Activated CD4-positive, alpha-beta T cell treated with anti-CD3 and anti-CD28 coated beads, Interleukin-2, amount 50 U/mL, for 4 hours (primary cell): ENCODE measurements at places on chromosomes 2 and 18.
A peak's percentile ranks its signal among the peaks of the same experiment; 100 is the strongest.

DNA sequence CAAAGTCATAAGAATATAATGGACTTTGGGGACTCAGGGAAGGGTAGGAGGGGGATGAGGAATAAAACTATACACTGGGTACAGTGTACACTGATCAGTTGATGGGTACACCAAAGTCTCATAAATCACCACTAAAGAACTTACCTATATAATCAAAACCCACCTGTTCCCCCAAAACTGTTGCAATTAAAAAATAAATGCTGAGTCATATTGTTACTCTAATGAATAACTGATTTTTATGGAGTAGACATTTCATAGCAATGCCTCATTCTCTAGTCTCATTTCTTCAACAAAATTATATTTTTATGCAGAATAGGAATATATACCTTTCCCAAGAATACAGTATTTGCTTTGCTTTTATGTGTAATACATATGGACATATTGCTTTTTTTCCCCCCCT is 181.2 kb downstream of the ST6GAL2 start:
- no peak for DNase-seq

DNA sequence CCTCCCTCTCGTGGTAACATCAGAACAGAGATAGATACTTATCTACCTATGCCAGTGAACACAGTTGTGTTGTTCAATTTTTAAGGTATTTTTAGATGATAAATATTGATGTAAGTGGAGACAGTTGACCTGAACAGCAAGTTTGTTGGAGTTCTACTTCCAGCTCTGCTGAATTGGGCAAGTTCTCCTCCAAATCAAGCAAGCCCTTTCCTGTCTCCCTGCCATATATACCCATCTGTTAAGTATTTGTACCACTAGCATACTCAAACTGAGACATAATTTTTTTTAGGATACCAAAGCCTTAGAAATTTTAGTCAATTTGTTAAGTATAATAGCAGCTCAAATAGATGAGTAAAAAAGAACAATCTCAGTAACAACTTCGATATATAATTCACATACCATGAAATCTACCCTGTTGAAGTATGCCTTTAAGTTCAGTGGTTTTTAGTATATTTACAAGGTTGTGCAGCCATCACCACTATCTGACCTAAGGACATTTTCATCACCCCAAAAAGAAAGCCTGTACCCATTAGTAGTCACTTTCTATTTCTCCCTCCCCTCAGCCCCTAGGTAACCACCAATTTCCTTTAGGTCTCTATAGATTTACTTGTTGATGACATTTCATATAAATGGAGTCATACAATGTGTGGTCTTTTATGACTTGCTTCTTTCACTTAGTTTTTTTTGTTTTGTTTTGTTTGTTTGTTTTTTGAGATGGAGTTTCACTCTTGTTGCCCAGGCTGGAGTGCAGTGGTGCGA is 61.8 kb downstream of the COX7A2L start:
- DNase-seq, result no peak

DNA sequence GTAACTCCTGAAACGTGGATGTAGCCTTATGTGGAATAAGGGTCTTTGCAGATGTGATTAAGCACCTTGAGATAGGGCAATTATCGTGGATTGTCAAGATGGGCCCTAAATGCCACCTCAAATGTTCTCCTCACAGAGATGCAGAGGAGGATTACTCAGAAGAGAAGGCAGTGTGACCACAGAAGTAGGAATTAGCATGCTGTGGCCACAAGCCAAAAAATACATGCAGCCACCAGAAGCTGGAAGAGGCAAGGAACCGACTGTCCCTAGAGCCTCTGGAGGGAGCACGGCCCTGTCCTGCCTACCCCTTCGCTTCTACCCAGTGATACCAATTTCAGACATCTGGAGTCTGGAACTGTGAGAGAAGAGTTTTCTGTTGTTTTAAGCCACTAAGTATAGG is 47.3 kb upstream of the MGAT5 start:
- no peak for DNase-seq

GRCh38 chr2:15480552-15480951 is 80.6 kb downstream of the NBAS start:
- DNase-seq, result no peak

- no peak for DNase-seq
Observed at GRCh38 chr2:67846370-67847070, 216.3 kb downstream of the C1D start.

- no peak for DNase-seq
Observed at GRCh38 chr2:9358846-9359245, 64.5 kb downstream of the ITGB1BP1 start.

- DNase-seq, result no peak
Observed at GRCh38 chr2:133967326-133967725, 286.5 kb upstream of the MGAT5 start.

DNA sequence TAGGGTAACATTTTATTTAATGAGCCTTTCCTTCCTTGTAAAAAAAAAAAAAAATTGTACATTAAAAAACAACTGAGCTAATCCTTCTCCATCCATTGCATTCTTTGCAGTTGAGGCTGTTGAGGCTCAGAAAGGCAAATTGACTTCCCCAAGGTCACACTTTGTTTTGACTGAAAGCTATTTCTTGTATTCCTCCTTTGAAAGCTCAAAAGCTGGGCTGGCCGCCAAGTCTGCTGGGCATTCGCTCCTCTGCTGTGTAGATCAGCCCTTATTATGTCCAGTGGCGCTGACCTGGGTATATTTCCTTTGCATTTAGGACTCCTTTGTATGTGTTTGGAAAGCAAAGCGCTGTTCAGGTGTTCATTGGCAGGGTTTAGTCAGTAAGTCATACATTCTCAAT is 44.0 kb downstream of the SGPP2 start:
- no peak for DNase-seq

- peak; percentile 31 for DNase-seq
Observed at GRCh38 chr2:238158509-238159070, at the start of gene ERFE. Gene ERFE, plus strand, starts transcription at chr2:238158970. Its CDS starts 38 bp downstream, at chr2:238159008.

- DNase-seq, result no peak
Observed at GRCh38 chr2:170073288-170073687, 104.7 kb upstream of the MYO3B start.

GRCh38 chr2:3656762-3657721 is 958 bp upstream of the ALLC start:
- no peak for DNase-seq

DNA sequence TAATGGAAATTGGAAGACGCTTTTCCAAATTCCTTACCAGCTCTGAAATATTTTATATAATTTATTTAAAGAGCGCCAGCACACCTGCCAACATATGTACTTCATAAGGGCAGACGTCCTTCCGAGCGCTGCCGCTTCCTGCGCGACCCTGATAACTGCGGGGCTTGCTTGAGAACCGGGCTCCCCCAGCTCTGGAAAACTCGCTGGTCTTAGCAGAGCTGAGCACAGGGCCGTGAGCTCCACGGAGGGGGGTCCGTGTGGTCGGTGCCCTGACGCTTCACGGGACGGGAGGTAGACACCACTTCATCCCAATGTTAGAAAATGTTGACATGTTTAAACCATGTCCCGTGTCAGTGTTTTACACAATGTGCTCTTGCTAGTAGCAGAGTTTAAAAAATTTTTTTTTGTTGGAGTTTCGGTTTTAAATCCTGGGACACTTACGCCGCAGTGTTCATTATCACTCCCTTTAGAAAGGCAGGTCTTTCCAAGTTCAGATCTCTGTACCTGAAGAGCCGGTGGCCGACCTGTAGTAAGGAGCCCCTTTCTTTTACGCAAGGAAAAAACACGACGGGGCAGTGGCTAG is 1.6 kb downstream of the NFATC1 start:
- no peak for DNase-seq

DNA sequence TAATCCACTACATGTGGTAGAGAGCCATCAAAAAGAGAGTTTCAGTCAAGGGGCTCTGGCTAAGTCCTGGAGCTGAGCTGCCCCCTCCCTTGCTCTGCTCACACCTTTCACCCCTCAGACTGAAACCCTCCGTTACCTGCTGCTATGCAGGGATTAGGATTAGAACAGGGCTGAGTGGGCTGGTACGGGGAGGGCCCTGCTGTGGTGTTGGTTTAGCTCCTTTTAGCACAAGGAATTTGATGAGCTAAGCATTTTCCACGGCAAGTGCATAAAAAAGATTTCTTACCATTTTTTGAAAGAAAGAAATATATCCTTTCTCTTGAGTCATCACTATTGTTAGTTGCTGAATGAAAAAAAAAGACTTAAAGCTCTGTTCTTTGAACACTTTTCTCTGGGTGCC is 46.3 kb downstream of the TCF7L1 start:
- DNase-seq, result no peak

GRCh38 chr2:181954538-181954883 is 31.1 kb upstream of the PPP1R1C start:
- DNase-seq, result no peak

DNA sequence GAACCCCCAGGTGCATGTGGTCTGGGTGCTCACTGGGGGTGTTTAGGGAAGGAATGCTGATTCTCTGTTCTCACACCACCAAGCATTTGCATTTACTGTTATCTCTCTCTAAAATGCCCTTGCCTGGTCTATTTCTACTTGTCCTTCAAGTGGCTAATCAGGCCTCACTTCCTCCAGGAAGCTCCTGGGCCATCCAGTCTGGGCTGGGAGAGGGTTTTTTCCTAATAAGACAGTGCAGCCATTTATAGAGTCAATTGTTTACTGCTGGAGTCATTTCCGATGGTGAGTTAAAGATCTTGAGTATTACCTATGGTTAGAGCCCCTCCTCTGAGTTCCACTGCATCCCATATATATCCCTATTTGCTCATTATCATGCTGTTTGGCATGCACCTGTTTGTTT is 25.2 kb upstream of the ITGA6 start:
- DNase-seq, result no peak

DNA sequence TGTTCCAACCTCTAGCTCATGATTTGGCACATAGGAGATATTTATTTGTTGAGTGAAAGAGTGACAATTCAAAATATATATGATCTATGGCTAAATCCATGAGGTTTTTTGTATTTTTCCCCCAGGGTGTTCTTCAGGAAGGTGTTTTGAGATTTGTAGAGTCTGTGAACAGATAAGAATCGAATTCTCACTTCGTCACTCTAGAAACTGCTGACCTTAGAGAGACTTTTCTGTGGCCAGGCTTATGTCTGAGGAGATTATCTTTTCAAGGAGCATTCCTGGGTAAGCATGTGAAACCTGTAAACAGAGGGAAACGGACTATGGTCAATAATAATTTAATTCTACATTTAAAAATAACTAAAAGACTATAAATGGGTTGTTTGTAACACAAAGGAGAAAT is 849 bp upstream of the ITGB6 start:
- no peak for DNase-seq

DNA sequence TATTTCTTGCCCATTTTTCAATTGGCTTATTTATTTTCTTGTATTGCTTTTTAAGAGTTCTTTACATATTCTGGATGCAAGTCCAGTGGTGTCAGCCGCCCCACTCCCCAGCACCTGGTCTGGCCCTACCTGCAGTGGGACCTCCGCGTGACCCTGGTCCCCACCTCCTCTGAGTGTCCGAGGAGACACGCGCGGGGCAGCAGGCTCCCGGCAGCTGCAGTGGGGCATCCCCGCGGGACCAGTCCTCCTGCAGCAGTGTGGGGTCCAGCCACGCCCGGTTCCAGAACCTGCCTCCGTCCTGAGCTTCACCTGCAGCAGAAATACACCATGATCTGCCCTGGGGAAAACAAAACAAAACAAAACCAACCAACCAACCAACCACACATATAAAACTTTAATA is 48.9 kb upstream of the IL1R1 start:
- no peak for DNase-seq

- no peak for DNase-seq
Observed at GRCh38 chr2:127275789-127276188, 18.2 kb downstream of the ERCC3 start.

DNA sequence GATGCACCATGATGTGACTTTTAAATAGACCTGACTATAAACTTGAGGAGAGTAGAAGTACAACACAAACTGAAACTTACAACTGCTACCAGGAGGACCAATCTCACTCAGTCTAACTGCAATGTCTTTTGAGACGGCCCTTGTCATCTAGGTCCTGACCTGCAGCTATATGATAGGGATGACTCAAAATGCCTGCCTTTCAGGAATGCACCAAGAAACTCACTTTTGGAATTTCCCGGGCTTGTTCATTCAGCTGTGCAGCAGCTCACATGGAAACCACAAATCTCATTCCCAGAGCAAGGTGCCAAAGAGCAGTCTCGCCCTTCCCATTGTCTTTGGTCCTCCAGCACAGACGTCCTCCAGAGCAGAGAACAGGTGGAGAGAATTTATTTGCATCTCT is 113.7 kb downstream of the SPOPL start:
- DNase-seq, result no peak

DNA sequence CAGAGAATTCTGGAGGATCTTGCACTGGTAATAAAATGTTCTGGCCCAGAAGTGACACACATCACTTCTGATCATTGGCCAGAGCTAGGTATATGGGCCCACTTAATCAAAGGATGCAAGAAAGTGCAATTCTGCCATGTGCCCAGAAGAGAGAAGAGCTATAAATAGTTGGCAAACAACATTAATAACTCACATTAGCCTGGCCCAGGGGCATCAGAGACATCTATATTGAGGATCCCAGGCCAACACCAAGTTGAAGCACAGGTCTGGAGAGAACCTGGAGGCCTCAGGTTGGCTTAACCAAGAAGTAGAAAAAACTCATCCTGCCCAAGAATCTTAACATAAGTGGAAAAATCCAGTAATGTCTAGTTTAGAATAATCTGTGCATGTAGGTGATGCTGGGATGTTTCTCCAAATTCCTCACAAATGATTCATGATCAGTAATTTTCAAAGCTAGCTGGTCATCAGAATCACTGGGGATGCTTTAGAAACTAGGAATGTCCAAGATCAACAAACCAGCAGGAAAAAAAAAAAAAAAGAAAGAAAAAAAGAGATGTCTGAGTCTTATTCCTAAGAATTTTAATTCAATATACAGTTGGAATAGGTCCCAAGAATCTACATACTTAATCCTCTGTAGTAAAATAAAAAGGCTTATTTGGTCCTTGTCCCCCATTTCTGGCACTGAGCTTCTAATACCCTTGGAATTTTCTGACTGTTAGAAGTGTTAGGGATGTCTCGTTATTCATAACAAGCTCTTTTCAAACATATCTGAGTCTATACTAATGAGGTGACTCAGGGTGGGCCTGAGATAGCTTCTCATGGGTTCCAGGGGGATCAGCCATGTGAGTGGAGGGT is 35.0 kb upstream of the EVA1A start:
- no peak for DNase-seq

- DNase-seq, result no peak
Observed at GRCh38 chr18:66129248-66129647, 378.4 kb downstream of the CDH7 start.

GRCh38 chr2:28810384-28811285 is at the start of gene SPDYA:
Gene SPDYA, plus strand, starts transcription at chr2:28810834. Its CDS starts 5,181 bp downstream, at chr2:28816015.
- DNase-seq, result peak; percentile 67
